ENCODE measurements at places on chromosomes 6 and 20.

DNA sequence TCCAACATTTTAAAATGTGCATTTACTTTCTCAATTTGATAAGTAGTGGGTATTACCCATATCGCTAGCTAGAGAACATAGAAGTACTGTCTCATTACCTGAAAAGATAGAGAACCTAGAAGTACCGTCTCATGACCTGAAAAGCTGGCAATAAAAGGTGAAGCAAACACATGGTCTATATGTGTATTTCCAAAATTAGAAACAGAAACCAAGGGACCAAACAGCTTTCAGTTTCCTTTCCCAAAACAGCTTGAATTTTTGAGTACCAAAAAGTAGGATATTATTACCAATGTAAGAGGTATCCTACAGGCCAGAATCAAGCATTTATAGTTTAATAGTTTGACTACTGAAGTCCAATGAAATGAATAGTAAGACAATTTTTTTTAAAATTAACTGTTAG, 77.2 kb downstream of the KIF13A start:
- no peak for DNase-seq

DNA sequence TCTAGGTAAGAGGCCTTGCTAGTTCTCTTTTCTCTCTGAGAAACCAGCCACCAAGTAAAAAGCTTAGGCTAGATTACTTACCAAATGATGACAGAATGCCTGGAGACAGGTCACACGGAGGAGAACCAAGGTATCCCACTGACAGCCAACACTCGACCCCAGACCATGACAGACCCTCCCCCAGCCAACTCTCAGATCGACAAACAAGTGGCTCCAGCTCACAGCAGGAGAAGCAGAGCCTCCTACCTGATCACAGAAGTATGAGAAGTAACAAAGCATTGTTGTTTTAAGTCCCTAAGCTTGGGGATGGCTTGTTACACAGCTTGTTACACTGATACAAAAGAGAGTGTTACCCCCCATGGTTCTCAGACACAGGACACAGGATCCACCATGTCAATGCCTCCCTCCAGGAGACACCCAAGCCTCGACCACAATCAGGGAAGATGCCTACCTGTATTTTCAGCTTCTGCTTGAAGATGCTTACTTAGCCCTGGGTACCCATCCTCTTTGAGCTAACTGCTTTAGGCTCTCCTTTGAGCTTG, 423.8 kb upstream of the JARID2 start:
- no peak for DNase-seq

GRCh38 chr6:138689849-138690248, 83.7 kb upstream of the CCDC28A start:
- no peak for DNase-seq

DNA sequence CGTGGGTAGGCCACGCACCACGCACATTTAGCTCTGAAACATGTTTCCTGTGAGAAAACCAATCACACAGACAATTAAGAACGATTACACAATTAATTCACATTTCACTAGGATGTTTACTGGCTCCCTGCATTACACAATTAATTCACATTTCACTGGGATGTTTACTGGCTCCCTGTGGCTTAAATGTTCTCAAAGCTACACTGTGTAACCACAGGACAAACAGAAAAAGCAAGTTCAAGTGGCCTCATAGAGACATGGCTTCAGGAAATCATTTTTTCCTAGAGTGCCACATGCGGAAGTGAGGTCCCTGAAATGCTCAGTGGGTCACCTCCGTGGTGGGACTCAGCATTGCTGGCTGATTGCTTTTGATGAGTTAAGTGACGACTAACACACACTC, 61.7 kb upstream of the XRN2 start:
- no peak for DNase-seq

DNA sequence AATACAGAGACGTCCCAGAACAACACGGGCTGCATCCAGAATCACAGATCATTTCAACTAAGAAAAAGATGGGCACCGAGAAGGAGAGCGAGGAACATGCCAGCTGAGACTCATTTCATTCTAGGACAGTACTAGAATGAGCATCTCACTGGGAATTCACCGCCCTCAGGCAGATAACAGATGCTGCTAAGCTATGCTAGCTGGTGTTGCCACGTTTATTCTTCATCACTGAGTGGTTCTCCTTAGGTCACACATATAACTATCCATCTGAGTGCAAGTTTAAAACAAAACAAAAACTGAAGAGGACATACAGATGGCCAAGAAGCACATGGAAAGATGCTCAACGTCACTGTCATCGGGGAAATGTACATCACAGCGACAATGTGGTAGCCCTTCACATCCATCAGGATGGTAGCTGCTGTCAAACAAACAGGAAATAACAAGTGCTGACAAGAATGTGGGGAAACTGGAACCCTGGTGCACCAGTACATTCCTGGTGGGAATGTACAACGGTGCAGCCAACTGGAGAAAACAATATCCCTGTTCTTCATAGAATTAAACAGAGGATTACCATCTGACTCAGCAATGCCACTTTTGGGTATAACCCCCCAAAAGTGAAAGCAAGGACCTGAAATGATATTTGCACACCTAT, 97.6 kb downstream of the SLC22A23 start:
- no peak for DNase-seq

- no peak for DNase-seq
Measured at GRCh38 chr6:78559056-78559455, 308.3 kb upstream of the IRAK1BP1 start.

GRCh38 chr20:36549942-36550789, 8.8 kb downstream of the MYL9 start:
- DNase-seq, result no peak
